ENCODE measurements at places on chromosomes 4 and X. TPM values are rescaled to one million over a fixed set of nuclear protein-coding genes. Genes with fewer than 3 reads are reported as not detected.
A peak's percentile ranks its signal among the peaks of the same experiment; 100 is the strongest.

GRCh38 chr4:95867919-95868318 lies 28.0 kb downstream of the PDHA2 start:
- no peak for DNase-seq

GRCh38 chr4:40952217-40952616 lies 202.5 kb downstream of the NSUN7 start:
- no peak for DNase-seq

GRCh38 chrX:103919270-103919637 lies 43.2 kb upstream of the TMSB15B start:
- peak; percentile 25 for DNase-seq

- no peak for DNase-seq
These were observed 4.0 kb upstream of the NEUROG2 start for GRCh38 chr4:112519689-112520597.

DNA sequence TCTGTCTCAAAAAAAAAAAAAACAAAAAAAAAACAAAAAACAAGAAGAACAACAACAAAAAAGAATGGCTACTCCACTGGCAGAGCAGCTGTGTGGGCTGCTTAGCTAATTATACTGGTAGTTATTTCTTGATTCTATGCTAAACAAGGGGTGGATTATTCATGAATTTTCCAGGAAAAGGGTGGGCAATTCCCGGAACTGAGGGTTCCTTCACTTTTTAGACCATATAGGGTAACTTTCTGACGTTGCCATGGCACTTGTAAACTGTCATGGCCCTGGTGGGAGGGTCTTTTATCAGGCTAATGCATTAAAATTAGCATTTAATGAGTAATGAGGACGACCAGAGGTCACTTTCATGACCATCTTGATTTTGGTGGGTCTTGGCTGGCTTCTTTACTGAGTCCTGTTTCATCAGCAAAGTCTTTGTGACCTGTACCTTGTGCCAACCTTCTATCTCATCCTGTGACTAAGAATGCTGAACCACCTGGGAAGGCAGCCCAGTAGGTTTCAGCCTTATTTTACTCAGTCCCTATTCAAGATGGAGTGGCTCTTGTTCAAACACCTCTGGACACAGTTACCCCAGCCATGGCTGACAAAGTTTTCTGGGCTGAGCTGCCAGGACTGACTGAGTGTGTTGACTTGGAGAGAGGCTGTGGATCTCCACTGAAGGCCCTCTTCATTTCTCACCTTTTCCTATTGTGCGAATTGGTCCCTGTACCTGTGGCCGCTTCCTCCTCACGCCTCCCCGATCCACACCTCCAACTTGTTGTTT lies 1.3 kb upstream of the OCIAD2 start:
- DNase-seq = no peak

DNA sequence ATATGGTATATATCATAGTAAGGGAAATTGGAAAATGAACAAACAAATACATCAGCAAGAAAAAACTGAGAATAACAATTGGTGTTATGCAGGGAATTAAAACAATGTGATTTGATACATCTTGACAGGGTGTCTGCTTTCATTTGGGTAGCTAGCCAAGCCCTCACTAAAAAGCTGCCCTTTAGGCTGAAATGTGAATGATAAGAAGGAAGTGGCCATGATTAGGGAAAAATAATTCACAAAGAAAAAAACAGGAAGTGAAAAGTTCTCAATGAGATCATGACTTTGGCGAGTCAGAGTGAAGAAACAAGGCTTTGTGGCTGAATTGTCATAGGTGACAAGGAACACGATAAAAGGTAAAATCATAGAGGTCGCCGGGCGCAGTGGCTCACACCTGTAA lies 675.8 kb upstream of the SLIT2 start:
- DNase-seq = no peak

GRCh38 chr4:175509320-175509719 lies 302.7 kb downstream of the GPM6A start:
- no peak for DNase-seq

DNA sequence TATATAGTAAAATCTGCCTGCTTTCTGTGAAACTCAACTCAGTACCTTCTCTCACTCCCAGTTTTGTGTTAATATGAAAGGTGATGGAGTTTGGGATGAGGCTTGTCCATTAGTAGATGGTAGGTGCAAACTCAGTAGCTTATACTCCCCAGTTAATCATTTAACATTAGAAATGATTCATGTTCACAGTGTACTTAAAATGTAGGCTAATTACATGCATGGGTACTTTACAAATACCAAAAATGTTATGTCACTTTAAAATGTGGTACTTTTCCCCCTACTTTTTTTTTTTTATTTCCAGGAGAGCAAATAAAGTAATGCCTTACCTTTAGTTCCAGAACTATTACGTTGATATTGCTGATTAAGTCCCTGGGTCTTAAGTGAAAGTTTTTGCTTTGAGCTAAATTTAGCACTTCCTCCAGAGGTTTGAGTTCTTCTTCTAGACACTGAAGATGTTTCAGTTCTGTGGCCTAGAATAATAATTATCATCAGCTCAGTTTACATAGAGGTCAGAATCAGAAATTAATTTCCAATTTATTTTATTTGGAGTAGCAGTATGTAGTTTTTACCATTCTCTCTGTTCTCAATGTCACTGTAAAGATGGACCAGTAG lies 3.0 kb downstream of the IL2 start:
- no peak for DNase-seq

- DNase-seq = no peak
These were observed 49.2 kb downstream of the VSIG4 start for GRCh38 chrX:65990702-65991101.

- DNase-seq = peak; percentile 39
These were observed 7.0 kb downstream of the MTM1 start for GRCh38 chrX:150575419-150575814.

DNA sequence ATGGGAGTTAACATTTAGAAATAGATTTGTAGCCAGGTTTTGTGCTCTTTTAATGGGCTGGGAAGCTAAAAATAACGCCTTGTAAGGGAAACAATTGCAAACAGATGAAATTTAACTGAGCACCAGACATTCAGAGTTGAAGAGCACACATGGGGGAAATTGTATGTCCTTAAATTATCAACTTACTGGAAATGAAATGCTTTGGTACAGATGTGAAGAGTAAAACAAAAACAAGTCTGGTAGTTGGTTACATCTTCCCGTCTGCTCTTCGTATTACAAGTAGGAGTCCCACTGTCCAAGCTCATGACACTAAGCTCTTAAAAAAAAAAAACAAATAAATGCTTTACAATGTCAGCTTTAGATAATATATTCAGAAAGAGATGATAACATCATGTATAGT lies 59.5 kb upstream of the RPA4 start:
- no peak for DNase-seq

- peak; percentile 16 for DNase-seq
These were observed 664.9 kb upstream of the LCORL start for GRCh38 chr4:18686338-18687037.

ZNF711 gene
- not detected for total RNA-seq

PLAC8 gene
- total RNA-seq = 6.2 TPM

PTPN13 gene
- 56.0 TPM for total RNA-seq

ASB5 gene
- 0.17 TPM for total RNA-seq

BEND2 gene
- total RNA-seq = not detected

MAGED1 gene
- 601 TPM for total RNA-seq

SHROOM3 gene
- total RNA-seq = 89.7 TPM

TBC1D9 gene
- 18.3 TPM for total RNA-seq

FOXP3 gene
- total RNA-seq = 0.13 TPM

CNGA1 gene
- not detected for total RNA-seq

KLF8 gene
- 0.23 TPM for total RNA-seq

TMSB15A gene
- 2.8 TPM for total RNA-seq

ARX gene
- total RNA-seq = not detected

All from HFFc6 (cell line).